ENCODE measurements at places on chromosomes 16 and 17.

GRCh38 chr16:69431948-69432468 lies 7.6 kb downstream of the CYB5B start:
- DNase-seq: no peak

DNA sequence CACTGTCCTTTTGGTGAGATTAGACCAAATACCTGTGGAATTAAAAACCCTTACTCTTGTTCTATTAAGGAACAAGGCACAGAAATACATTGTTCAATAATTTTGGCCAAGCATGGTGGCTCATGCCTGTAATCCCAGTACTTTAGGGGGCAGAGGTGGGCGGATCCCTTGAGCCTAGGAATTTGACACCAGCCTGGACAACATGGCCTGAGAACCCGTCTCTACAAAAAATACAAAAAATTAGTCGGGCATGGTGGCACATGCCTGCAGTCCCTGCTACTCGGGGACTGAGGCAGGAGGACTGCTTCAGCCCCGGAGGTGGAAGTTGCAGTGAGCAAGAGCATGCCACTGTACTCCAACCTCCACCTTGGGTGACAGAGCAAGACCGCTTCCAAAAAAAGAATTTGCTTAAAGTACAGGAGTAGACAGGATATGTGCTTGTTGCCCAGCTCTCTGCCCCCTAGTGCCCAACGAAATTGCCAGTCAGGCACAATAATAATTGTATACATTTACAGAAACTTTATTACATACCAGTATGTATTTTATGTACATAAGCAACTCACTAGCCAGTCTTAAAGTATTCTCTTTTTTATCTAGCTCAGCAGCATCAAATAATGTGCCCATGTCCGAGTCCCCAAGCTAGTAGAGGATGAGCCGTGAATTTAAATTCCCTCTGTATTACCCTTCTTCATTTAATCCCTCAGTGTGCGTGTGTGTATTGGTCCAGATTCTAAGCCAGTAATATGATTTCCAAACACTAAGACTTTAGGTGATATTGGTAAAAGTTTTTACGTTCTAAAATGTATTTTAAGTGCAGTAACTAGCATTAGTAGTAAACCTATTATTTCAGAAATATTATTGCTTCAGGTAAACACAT lies 1.4 kb downstream of the THUMPD1 start:
- DNase-seq: no peak

DNA sequence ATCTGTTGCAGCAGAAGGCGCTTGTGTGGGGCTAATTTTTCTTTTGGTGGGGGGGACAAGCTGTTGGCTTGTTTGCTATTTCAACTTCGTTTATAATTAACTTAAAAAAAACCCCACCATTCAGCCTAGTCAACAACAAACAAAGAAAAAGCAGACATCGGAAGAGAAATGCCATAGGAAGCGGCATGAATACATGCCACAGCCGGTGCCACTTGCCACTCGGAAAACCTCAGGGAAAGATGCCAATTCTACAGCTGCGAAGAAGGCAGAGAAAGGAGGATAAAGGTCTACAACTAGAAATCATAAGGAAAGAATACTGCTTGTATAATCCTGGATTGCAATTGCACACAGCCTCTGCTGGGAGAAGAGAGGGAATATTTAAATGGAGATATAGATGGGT lies 254.4 kb upstream of the PMFBP1 start:
- DNase-seq: no peak

DNA sequence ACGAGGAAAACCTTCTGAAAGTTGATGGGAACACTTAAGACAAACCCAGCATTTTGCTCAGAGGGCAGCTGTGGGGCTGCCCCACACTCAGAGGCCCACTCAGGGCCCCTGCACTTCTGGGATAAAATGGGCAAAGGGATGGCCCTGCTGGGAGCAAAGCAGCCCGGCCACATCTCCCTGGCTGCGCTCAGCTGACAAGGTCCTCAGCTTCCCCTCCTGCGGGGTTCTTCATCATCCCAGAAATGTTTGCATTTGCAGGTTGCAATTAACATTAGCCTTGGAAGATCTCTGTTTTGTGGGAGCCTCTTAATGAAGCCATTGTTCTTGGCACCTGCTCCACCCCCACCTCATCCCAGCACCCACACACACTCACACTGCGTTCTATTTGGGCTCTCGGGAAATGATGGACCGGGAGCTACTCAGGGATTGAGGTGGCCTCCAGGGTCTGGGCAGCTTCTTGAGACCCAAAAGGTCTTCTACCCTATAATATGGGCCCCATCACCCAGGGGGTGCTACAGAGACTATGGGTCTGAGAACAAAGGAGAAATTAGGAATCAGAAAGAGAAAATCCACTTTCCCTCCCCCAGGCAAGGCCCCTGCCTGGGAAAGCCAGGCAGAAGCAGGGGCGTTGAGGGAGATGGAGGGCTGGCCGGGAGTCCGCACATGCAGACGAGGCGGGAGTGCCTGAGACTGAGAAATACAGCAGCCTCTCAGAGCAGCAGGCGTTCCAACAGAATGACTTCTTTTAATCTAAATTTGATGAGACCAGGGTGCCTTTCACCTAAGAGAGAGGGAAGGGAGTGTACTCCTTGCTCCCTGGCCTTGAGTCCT lies 53.7 kb upstream of the RPL38 start:
- no peak for DNase-seq

GRCh38 chr16:17467923-17468540 lies 2.7 kb downstream of the XYLT1 start:
- no peak for DNase-seq

GRCh38 chr16:3770530-3770929 lies 53.2 kb upstream of the TRAP1 start:
- no peak for DNase-seq

- DNase-seq: no peak
Measured at GRCh38 chr16:47506800-47507199, 45.7 kb downstream of the PHKB start.

DNA sequence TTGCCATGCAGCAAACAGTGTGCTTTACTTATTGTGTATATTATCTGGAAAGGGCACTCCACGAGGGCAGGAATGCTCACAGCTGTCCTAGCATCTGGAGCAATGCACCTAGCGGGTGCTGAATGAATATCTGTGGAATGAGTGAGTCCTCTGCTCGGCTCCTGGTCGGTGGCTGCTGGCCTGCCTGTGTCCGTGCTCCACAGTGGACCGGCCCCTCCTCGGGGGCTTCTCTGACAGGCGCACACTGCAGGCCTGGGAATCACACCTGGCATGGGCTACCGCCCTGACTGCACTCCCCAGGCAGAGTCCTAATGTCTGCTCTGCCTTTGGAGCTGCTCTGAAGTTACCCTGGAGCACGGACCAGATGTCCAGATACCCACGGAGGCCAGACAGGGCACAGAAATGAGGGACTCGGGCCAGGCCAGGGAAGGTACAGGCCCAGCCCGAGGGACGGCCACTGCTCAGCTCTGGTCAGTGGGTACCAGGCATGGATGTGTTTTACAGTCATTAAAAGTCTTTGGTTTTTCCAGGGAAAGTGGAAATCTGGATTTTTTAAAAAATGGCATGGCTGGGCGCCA lies 21.1 kb upstream of the AKTIP start:
- no peak for DNase-seq

GRCh38 chr16:3645108-3645503 lies 9.4 kb upstream of the DNASE1 start:
- DNase-seq: no peak

DNA sequence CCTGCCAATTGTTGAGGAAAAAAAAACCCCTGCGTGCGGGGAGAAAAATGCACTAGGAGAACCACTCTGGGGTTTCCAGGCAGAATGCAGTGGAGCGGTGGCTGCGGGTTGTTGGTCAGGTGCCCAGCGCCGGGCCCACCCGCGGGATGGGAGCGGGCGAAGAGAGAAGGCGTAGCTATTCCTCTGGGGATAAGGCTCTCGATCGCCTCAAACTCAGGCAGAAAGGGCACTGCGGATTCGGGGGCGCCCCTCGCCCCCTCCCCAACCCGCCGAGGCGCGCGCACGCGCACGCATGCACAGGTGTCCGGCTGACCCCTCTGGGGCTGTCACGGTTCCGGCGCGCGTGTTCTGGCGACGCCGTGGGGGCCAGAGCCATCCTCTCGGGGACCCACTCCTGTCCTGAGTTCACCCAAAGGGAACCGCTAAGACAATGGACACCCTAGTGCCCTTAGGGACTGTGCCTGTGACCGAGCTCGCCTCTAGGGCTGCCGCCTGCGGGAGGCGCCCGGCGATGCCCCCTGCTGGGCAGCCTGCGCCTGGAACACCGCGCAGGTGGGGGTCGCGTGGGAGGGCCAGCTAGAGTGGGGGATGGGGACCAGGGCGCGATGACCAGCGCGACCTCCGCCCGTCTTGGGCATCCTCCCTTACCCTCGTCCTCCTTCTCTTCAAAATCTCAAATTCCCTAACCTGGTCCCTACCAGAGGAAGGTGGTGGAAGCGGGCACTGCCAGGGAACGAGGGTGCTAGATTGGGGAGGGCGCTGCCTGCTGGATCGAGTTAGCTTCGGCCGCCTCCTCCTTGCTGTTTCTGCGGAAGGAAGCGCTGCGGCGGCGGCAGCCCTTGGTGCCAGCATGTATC lies 14.4 kb upstream of the CBX8 start:
- no peak for DNase-seq

DNA sequence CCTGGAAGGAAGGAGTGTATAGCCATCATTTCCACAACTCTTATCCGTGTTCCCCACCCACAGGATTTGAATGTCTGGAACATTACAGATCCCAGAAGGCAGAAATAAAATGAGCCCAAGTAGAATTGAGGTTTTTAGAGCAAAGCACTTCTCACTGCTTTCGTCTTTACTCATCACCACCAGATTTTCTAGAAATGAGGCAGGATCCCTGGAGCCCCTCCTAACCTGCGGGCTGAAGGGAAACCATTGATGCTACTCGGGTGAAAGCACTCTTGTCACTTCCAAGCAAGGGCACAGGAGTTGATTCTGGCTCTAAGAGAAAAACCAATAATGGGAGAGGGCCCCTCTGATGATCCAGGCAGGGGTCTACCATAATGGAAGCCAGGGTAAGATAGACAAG lies 2.8 kb upstream of the ALDOC start:
- DNase-seq: no peak

GRCh38 chr16:9297437-9298113 lies 206.1 kb downstream of the HAPSTR1 start:
- no peak for DNase-seq

GRCh38 chr17:72321896-72322295 lies 201.1 kb downstream of the SOX9 start:
- no peak for DNase-seq

GRCh38 chr17:16516594-16517051 lies 24.6 kb upstream of the LRRC75A start:
- DNase-seq: no peak

DNA sequence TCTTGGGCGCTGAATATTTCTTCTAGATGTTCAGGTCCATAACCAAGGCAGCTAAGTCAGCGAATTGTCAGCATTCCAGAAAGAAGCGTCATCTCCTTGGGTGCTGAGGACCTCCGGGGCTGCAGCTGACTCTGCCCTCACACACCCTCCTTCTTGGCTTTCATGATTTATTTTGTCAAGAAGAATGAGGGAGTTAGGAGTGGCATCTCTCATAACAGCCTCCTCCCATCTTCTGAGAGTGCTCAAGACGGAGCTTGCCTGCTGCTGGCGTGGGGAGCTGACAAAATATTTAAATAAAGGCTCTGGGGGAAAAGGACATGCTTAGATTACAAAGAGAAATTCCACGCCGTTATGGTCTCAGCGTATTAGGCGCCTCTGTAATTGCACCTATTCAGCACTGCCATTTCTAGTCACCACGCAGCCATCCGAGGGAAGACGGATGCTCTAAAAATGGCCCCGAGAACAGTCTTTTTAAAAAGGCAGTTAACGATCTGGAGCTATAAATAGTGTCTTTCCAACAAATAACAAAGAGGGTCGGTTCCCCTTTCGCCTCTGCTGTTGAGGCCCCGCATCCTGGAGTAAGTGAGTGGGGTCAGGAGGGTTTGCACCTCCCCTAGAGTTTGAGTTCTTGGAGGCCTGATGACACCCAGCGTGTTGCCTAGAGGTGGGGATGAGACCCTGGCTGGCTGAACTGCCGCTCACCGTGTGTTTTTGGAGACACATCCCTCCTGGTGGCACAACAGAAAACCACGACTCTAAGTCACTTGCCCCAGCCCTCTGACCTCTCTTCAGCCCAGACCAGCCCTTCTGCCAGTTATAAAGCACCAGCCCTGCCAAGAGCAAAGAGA lies 187.0 kb downstream of the CCDC182 start:
- no peak for DNase-seq

- DNase-seq: no peak
Measured at GRCh38 chr17:21378553-21378952, 2.4 kb downstream of the KCNJ12 start.

DNA sequence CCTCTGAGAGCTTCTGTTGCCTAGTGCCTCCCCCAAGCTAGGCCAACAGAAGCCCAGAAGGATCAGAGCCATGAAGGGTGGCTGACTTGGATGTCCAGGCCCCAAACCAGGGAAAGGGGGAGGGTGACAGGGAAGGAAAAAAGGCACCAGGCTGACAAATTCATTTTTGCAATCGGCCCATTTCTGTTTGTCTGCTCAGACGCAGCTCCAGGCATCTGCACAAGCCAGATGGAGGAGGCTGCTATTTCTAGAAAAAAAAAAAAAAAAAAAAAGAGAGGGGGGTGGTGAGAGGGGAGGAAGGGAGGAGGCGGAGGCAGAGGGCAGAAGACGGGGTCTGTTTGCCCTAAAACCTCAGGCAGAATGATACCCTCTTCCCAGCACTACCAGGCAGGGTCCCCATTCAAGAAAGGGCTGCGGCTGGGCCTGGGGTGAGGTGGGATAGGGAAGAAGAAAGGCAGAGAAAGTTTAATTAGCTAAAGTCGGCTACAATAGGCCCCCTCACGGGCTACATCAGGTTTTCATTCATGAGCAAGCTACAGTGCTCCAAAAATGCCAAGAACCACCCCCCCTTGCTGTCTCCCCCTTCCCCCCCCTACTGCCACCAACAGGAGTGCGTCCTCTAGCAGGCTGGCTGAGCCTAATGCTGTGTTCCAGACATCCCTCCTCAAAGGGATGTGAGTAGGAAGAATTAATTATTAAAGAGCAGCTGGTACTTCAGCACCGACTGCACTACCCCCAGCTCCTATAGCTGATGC lies 2.4 kb downstream of the HDAC5 start:
- DNase-seq: no peak

- DNase-seq: no peak
Measured at GRCh38 chr16:68335175-68335574, 24.4 kb downstream of the PRMT7 start.

DNA sequence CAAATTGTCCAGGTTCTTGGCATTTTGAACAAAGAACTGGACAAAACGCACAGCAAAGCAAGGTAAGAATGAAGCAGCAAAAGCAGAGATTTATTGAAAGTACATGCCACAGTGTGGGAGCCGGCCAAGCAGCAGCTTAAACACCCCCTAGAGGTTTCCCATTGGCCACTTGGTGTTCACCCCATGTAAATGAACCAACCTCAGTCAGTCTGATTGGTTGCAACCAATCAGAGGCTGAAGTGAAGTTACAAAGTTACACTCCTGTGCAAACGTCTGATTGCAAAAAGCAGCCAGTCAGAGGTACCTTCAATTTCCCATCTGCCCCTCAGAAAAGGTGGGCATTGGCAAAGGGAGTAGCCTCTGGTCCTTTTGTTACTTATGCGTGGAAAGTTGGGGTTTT lies 8.8 kb upstream of the ZNF263 start:
- no peak for DNase-seq

GRCh38 chr16:50838165-50838564 lies 96.3 kb downstream of the CYLD start:
- DNase-seq: no peak

- DNase-seq: no peak
Measured at GRCh38 chr16:53528797-53529196, 25.8 kb upstream of the AKTIP start.

Measured in activated naive CD8-positive, alpha-beta T cell treated with anti-CD3 and anti-CD28 coated beads, Interleukin-2, amount 50 U/mL, for 16 hours (primary cell).